Dorsolateral prefrontal cortex (tissue), 122 donors: ENCODE measurements at places on chromosomes 1 and 21.

DNA sequence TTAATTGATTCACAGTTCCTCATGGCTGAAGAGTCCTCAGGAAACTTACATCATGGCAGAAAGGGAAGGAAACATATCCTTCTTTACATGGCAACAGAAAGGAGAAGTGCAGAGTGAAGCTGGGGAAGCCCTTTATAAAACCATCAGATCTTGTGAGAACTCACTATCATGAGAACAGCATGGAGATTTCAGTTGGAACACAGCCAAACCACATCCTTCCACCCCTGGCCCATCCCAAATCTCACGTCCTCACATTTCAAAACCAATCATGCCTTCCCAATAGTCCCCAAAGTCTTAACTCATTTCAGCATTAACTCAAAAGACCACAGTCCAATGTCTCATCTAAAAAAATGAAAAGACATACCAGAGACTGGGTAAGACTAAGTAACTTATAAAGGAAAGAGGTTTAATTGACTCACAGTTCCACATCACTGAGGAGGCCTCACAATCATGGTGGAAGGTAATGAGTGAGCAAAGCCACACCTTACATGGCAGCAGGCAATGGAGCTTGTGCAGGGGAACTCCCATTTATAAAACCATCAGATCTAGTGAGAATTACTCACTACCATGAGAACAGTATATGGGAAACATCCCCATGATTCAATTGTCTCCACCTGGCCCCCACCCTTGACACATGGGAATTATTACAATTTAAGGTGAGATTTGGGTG lies 105.2 kb downstream of the MRPL39 start:
- no peak for DNase-seq

GRCh38 chr1:185593271-185593670 lies 140.9 kb upstream of the HMCN1 start:
- DNase-seq, result no peak

- DNase-seq, result no peak
Measured at GRCh38 chr1:11602424-11602823, 51.8 kb downstream of the FBXO2 start.

- no peak for DNase-seq
Measured at GRCh38 chr1:202638019-202638700, 72.1 kb downstream of the SYT2 start.

GRCh38 chr1:117166076-117166475 lies 44.5 kb upstream of the TRIM45 start:
- DNase-seq, result no peak
